AG04450 (cell line): ENCODE measurements at places on chromosomes 5 and 9.

GRCh38 chr5:38607930-38608564, 51.6 kb upstream of the LIFR start:
- peak; percentile 73 for DNase-seq

GRCh38 chr5:174518512-174518911, 205.9 kb upstream of the MSX2 start:
- no peak for DNase-seq

- no peak for DNase-seq
Measured at GRCh38 chr9:127803507-127804352, 1.0 kb downstream of the FPGS start.

- no peak for DNase-seq
Measured at GRCh38 chr5:135100011-135100410, 66.0 kb upstream of the PITX1 start.
